ENCODE measurements at places on chromosomes 1 and 21.

GRCh38 chr1:158002631-158003405 lies 9.4 kb downstream of the KIRREL1 start:
- DNase-seq, result no peak

DNA sequence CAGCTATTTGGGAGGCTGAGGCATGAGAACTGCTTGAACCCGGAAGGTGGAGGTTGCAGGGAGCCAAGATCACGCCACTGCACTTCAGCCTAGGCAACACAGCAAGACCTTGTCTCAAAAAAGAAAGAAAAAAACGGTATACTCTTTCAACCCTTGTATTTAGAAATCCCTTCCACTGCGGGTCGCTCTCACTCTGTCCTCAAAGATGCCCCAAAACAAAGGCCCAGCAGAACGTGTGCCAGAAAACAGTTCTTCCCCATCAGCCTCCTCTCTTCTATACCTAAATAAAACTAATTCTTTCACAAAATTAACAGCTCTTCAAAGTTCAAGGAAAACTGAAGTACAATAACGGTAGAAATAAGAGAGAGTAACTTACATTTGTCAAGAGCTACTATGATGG lies 13.2 kb downstream of the SETD4 start:
- no peak for DNase-seq

GRCh38 chr1:16338961-16339360 lies 13.3 kb downstream of the FBXO42 start:
- DNase-seq, result no peak

- DNase-seq, result no peak
Observed at GRCh38 chr1:41394369-41394744, 33.1 kb downstream of the FOXO6 start.

GRCh38 chr1:168634951-168635532 lies 58.6 kb downstream of the XCL1 start:
- no peak for DNase-seq

- DNase-seq, result no peak
Observed at GRCh38 chr1:169250022-169250421, 117.6 kb downstream of the NME7 start.

DNA sequence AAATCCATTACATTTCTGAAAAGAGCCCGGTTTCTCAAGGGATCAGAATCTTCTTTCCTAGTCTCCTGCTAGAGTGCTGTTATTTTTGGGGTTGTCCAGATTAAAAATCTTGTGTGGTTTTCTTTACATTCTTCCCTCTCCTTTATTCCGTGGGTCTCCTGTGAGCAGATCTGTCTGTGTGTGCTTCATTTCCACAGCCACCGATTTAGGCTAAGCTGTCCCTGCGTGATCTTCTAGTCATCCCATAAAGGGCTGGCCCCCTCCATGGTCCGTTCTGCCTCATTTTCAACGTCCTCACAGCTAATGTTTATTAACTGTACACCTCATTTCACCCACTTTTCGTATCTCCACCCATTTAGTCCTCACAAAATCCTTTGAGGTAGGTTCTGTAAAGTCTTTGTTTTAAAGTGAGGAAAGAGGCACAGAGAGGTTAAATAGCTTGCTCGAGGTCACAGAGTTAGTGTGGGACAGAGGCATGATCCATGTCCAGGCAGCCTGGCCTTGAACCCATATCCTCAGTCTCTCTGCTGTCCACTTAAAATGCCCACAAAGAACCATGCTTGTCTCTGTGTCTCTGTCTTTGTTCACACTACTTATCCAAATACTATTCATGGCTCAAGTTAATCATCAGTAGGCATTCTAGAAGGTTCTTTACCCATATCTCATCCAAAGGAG lies 38.2 kb upstream of the KIF1B start:
- DNase-seq, result no peak

- DNase-seq, result no peak
Observed at GRCh38 chr1:16250524-16251251, 13.7 kb upstream of the CPLANE2 start.

GRCh38 chr1:179090522-179090921 lies 8.7 kb downstream of the TOR3A start:
- no peak for DNase-seq

Data from trophoblast cell (in vitro differentiated cells and primary cell).